ENCODE measurements at places on chromosomes 7 and 10. TPM values are rescaled to one million over a fixed set of nuclear protein-coding genes. Genes with fewer than 3 reads are reported as not detected.

DNA sequence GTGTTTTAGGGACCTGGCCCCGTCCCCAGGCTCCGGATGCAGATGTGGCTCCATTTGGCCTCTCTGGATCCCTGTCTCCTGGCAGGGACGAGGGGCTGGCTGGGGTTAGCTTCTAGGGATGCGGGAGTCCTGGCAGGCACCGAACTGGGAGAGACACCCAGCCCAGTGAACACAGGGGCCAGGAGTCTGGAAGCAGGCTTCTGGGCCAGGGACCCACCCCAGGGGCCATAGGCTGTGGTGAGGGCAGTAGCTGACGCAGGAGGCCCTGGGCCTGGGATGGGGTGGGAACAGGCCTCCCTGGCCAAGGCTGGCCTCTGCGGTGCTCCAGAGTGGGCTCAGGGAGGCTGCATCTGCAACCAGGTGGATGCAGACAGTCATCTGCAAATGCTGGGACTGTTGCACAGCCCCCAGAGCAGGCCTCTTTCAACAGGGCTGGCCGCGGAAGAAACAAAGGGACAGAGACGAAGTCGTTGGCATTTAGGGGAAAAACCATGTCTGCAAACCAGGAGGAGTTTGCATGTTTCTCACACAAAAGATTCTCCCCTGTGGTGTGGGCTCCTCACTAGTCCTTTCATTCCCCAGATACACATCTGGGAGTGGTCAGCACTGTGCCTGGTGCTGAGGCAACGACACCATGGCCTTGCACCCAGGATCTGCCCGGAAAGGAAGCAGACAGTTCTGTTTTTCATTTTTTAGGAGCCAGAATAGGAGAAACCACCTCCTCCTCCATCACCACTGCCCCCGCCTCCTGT, 36.4 kb upstream of the ZNF488 start:
- DNase-seq, result no peak

GRCh38 chr10:7285522-7286322, 125.1 kb downstream of the SFMBT2 start:
- no peak for DNase-seq

Gene METTL27
- 2.1 TPM for total RNA-seq

DNA sequence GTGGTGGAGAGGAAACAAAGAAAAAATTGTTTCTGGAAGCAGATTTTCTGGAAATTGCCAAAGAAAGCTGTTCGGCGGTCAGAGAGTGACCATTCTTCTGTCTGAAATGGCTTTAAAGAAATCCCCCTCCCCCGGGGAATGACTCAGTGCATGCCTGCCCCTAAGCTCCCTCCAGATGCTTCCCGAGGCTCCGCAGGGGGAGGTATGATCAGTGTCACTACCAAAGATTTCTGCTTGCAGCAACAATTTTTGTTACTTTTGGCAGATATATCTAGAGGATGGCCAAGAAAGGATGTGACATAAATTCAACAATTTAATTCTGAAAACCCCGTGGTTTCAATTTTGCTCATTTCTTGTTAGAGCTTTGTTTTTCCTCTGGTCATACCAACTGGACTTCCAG, 163.9 kb downstream of the JCAD start:
- DNase-seq, result no peak

GRCh38 chr10:132394201-132394811, 2.7 kb upstream of the PWWP2B start:
- no peak for DNase-seq

DNA sequence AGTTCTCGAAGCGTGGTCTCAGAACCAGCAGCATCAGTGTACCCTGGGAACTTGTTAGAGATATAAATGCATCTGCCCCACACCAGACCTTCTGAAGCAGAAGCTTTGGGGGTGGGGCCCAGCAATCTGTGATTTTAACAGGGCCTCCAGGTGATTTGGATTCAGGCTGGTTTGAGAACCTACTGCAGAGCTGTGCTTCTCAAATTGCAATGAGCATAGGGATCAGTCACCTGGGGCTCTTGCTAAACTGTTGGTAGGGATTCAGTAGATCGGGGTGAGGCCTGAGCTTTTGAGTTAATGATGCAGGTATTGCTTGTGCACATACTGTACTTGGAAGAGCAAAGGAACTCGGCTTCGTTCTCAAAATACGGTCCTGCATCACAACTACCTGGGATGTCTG, 243.6 kb upstream of the PODXL start:
- DNase-seq, result no peak

Gene MDFIC
- total RNA-seq, result not detected

- DNase-seq, result no peak
These were observed 7.5 kb upstream of the CLDN4 start for GRCh38 chr7:73823257-73823656.

- DNase-seq, result no peak
These were observed 45.3 kb upstream of the CDK1 start for GRCh38 chr10:60732807-60733516.

Gene CEP55
- 68.3 TPM for total RNA-seq

Gene VPS50
- 20.0 TPM for total RNA-seq
